GOT3 (cell line): ENCODE measurements at places on chromosomes 6 and 20.

- DNase-seq, result no peak
These were observed 92.3 kb downstream of the RFX6 start for GRCh38 chr6:116969211-116969863.

GRCh38 chr6:17318435-17319165 is 37.4 kb downstream of the RBM24 start:
- DNase-seq, result no peak

- no peak for DNase-seq
These were observed 1.9 kb upstream of the LRRC1 start for GRCh38 chr6:53792973-53793317.

DNA sequence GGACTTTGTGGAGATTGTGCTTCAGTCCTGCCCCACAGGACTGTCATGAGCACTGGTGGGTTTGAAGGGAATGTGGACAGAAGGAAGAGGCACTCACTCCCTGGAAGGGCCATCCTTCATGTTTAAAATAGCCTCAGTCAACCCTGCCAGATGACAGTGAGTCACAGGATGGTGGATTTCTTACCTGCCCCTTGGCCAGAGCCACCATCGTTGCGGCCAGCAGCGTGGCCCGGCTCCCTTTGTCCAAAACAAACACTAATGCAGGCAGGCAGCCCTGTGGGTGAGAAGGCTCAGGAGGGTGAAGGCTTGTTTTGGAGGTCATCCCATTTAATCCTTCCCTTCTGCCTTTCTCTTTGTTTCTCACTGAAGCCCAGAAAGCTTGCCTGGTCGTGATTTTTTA is 422.7 kb downstream of the CD83 start:
- no peak for DNase-seq

- DNase-seq, result no peak
These were observed 22.7 kb downstream of the DSE start for GRCh38 chr6:116393430-116393829.

DNA sequence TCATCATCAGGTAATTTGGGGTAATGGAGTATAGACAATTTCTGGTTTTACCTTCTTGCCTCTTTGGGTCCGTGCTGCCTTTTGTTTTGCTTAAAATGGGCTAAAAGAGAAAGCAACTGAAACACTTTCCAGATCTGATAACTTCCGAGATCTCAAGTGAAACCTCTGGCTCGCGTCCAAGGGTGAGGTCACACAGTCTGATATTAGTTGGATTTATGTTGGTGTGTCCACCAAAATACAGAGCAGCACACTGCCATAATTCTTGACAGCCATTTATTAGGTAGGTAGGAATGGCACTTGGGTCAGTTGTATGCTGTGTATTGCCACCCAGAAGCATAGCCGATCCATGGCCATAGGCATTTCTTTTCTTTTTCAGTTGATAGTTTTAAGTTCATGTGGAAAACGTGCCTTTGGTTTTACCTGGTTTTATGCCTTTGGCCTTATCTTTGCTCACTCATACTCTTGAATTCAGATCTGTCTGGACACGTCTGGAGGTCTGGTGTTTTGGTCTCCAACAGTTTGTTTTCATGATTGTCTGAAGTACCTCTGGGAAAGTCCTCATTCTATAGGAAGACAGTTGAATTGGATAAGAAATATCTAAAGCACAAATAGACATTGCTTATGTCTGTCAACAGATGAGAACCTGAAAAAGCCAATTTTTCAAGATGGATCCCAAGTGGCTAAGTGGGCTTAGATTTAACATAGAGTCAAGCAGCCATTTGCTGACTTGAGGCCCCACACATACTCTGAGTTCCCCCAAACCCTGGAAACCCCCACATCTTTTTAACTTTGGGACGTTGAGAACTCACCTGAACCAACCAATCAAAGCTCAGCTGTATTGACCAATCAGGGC is 320.8 kb downstream of the SOX4 start:
- no peak for DNase-seq

- no peak for DNase-seq
These were observed 25.1 kb downstream of the GPR63 start for GRCh38 chr6:96812077-96812703.

DNA sequence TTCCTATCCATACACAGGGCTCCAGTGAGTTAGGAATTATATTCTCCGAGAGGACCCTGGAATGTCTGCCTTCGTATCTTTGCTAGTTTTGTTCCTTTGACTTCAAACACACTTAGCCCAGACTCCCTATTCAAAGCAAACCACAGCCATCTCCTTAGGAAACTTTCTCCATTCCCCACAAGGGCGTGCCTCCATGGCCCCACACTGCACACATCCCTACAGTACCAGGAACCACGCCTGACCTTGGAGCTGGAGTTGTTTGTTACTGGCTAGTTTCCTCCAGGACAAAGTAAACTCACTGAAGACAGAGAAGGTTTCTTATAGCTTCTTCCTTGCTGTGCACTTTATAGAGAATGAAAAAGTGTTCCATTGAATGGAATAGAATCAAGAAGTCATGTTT is 412.8 kb upstream of the AGPAT4 start:
- no peak for DNase-seq

GRCh38 chr6:106547601-106548453 is 81.5 kb downstream of the RTN4IP1 start:
- no peak for DNase-seq

DNA sequence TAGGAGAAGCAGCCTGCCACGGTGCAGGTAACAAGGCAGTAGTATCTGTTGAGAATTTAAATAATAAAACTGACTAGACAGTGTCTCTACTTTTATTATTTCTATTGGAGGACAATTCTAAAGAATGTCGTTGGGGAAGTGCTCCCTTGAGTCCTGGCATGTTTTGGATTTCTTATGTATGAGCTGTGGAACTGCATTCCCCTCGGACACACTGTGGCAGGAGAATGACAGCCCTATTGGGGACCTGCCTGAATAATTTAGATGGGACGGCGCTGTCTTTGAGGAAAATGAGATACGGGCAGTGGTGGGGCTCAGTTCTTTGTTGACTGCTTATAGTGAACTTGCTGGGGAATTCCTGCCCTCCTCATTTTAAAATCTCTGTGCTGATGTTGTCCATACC is 2.4 kb upstream of the SCP2D1 start:
- DNase-seq, result no peak

DNA sequence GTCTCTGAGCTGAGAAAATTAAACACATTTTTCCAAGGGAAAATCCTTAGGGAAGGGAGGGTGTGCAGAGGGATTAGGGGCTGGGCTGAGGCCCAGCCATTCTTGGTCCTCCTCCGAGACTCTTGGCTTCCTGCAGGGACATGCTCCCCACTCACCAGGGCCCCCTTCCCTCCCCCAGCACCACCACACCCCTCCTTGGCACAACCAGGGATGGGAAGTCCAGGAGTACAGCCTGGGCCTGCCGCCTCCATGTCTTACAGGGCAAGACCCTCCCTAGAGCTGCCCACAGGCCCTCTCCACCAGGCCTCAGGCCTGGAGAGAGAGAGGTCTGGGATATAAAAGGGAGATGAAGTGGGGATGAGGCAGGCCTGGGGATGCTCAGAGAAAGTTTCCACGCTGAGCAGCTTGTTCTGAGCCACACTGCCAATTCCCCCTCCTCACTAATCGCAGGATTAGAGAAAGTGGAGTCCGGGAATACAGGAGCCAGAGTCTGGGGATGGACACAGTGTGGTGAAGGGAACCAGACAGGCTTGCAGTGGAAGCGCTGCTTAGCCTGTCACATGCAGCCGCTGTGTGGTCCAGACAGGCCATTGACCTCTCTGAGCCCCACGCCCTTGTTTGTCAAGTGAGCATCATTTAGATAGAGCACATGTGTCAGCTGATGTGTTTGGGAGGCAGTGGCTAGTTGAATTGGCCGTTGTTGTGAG is 105.5 kb downstream of the MRPL14 start:
- no peak for DNase-seq

DNA sequence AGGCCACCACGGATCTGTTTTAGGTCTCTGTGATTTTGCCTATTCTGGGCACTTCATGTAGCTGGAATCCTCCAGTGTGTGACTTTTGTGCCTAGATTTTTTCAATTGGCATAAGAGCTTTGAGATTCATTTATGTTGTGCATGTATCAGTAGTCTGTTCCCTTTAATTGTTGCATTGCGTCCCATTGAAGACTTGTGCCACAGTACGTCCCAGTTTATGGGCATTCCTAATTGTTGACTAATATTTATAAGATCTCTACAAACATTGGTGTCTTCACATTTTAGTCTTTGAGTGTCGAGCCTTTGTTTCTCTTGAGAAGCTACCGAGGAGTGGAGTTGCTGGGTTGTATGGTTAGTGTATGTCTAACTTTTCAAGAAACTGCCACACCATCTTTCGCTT is 704 bp upstream of the FAM210B start:
- no peak for DNase-seq

GRCh38 chr20:11905460-11906179 is 12.1 kb upstream of the BTBD3 start:
- DNase-seq, result no peak

DNA sequence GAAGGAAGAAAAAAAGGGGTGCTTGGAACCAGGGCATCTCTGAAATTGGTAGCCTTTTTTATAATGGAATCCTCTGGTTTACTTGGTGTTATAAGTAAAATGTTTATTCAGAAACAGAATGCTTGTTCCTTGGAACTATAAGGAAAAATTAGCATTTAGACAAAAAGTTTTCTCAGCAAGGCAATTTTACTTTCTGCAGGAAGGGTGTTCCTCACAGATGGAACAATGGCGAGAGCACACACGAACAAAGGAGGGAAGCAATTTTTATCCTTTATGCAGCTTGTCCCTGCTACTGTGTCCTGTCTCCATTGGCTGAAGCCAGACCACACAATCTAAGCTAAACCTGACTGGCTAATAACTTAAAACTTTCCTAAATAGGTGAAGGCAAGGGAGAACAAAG is 22.7 kb upstream of the FANCE start:
- DNase-seq, result no peak

DNA sequence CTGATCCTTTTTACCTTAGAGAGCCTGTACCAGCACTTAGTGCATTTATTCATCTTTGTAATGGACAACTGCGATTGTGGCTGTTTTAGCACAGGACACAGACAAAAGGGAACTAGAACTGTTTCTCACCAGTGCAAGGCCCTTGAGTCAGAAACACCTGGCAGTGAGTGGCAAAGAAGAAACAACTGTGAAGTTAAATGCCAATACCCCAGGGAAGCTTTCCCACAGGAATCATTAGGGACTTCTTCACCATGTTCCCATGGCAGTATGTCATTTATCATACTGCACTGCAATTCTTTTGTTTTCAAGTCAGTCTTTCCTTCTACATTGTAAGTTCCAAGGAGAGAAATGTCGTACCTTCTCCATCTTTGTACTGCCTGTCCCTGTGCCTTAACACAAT is 28.6 kb upstream of the CDYL start:
- no peak for DNase-seq

- DNase-seq, result no peak
These were observed 11.3 kb downstream of the NPEPL1 start for GRCh38 chr20:58703765-58704371.

- DNase-seq, result no peak
These were observed 10.4 kb downstream of the OR2B2 start for GRCh38 chr6:27901801-27902200.

DNA sequence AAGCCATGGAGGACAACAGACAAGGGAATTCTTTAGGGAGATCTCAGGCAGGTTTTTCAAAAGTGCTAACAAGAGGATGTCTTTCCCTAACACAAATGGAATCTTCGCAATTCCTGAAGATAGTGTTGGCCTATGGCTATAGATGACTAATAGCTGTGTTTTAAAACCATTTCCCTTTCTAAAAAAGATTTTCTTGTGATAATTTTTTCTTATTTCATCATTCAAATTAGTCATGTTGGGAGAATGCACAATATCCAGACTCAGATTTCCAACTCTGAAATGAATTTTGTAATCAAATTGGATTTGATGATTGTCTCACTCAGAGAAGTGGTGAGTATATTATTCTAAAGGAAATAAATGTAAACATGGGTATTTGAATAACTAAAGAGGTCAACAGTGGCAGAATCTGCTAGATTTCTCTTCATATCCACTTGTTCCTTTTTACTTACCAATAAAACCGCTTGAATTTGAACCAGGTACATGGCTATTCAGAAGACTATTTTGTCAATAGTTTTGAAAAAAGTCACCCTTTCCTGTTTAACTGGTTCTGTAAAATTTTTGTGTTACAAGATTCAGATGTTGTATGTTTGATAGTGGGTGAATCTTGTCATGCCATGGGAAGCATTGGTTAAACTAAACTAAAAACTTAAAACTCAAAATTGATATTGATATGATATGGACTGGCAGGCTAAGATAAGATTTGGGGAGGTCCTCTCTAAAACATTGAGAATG is 1223.7 kb upstream of the EYS start:
- no peak for DNase-seq

DNA sequence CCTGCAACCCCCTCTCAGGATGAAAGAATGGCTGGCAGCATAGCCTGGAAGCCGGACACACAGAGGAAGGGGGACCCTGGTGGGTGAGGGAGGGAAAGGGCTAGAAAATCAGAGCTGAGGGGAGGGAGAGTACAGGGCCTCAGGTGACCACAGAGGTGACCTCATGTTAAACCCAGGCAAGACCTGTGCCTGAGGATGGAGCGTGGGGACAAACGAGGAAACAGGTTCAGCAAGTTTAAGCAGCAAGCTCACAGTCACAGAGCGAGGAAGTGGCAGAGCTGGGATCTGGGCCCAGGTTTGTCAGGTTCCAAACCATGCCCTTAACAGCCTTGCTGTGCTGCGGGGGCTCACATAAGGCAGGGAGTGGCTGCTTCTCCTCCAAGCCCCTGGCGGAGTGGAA is 4.0 kb upstream of the BPI start:
- DNase-seq, result no peak

- DNase-seq, result no peak
These were observed 92.9 kb upstream of the ENPP5 start for GRCh38 chr6:46263707-46264086.

DNA sequence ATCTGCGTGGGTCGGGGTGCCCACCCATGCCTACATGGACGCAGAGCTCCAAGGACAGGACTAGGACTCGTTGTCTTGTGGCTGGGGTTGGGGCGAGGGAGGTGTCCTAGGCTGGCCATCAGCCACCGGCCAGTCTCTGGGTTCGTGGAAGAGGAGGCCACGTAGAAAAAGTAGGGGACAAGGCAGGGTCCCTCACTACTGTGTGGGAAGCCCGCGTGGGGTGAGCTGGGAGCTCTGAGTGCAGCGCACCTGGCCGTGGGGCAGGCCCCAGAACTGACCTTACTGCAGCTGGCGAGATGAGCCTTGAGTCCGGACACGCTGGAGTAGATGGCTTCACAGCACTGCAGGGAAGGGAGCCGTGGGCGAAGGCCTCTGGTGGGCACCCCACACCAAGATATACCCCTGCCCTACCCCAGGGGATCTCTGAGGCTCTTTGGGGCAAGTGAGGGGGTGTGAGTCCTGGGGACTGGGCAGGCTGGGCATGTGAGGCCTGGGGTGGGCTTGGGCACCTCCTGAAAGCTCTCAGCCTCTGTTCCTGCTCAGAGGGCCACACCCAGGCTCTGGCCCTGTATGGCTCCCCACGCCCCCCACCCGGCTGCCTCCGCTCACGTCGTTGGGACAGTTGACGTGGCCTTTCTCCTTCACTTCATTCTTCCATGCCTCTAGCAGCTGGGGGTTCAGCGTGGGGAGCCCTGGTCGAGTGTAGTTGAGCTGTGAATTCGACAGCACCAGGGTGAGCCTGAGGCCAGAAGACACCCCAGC is 5.6 kb upstream of the UCKL1 start:
- DNase-seq, result no peak
